ENCODE measurements at places on chromosomes 12 and 14.

GRCh38 chr12:8987163-8987562, 2.2 kb upstream of the KLRG1 start:
- DNase-seq, result no peak

- no peak for DNase-seq
These were observed 26.2 kb downstream of the ANG start for GRCh38 chr14:20714593-20715250.

DNA sequence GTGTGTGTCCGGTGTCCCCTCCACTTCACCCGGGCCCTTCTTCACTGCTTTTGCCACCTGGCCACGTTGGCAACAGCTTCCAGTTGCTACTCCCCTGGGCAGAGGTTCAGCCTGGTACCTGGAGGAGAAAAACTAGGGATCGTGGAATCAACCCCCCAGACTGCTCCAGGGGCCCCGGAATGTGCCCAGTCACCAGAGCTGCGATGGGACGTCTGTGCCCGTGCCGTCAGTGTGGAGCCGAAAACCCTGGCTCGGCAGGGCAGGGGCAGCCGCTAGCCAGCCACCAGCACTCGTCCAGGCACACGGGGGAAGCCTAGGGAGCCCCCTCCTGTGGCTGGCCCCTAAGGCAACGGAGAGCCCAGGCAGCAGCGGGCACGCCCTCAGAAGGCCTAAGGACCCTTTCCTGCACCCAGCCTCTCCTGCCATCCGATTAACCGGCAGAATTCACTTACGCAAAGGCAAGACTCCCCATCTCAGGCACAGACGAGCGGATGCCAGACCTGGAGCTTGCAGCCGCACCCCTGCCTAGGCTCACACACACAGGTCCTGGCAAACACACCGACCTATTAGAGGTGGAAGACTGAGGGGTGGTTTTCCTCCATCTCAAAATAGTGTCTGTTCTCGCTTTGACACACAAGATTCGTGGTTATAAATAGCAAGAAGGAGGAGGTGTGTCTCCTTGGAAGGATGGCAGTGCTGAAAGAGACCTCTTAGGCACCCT, 62.6 kb downstream of the FBXL14 start:
- DNase-seq, result no peak

GRCh38 chr14:58215191-58215914, 15.4 kb downstream of the ACTR10 start:
- no peak for DNase-seq
